C1 segment of cervical spinal cord (tissue), 14 donors: ENCODE measurements at places on chromosomes 13 and 19.

DNA sequence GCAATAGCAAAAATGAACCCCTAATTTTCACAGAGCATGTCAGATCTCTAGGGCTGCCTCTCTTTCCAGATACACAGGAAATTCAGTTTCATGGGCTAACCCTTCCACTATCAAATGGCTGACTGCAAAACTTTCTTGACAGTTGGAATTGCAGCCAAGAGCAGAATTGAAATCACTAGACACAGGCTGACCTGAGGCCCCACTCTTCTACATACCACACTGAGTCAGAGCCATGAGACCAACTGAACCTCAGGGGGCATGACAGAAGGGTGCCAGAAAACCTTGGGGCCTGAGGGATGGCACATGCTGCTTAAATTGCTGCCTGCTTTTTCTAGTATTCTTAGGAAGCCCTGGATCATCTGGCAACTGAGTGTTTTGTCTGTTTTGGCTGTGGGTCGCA, 1.7 kb upstream of the DLEU7 start:
- no peak for DNase-seq

GRCh38 chr13:50629966-50630365, 213.5 kb downstream of the DLEU7 start:
- DNase-seq = no peak

- no peak for DNase-seq
Observed at GRCh38 chr19:42097461-42097860, 21.5 kb downstream of the ZNF574 start.

- DNase-seq = no peak
Observed at GRCh38 chr19:11296264-11296663, 304 bp downstream of the TSPAN16 start.

- no peak for DNase-seq
Observed at GRCh38 chr13:113856716-113857065, 7.2 kb downstream of the GAS6 start.

GRCh38 chr19:7619671-7620441, 9.5 kb downstream of the XAB2 start:
- no peak for DNase-seq

GRCh38 chr13:66314911-66315310, 915.2 kb downstream of the PCDH9 start:
- no peak for DNase-seq

GRCh38 chr19:8240274-8241229, 31.4 kb downstream of the CERS4 start:
- DNase-seq = peak; percentile 71

DNA sequence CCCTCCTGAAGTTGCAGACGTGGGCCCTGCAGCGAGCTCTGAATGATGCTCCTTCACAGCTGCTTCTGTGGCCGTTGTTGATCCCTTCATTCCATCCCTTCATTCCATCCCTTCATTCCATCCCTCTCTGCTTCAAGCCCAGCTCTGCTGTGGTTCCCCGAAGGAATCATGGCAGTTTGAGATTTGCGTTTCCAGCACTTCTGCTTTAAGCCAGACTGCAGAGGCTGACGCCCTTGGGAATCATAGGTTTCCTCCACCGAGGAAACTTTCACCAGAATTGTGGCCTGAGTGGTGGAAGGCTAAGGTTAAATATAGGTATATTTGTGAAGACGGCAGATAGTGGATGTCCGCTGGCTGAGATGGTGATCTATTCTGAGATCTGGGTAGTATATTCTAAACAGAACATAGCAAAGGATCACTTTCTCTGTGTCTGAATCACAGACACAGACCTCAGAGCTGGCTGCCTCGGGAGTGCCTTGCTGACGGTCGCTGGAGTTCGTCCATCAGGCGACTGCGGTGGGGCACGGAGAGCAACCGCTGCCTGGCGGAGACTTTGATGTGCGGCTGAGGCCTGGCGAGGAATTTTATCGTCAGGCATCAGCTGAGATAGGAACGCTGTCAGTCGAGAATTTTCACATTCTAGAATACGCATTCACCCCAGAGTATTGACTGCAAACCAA, 42.8 kb upstream of the DCUN1D2 start:
- no peak for DNase-seq

DNA sequence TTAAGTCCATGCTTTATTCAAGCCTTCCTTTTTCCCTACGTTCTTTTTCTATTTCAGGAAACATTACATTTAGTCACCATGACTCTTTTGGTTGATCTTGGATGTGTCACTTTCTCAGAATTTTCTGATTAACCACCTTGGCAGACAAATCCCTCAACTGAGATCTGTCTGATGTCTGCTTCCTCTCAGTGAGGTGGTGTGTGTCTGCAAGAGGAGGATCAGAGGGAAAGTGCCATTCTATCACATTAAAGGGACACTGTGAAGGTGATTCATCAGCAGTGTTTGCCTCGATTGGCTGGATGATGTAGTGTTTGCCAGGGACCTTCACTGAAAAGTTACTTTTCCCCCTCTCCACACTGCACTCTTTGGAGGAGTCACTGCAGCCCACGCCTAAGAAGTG, 3.0 kb upstream of the CCNP start:
- no peak for DNase-seq

- no peak for DNase-seq
Observed at GRCh38 chr13:77328819-77329132, 1.9 kb upstream of the MYCBP2 start.

GRCh38 chr13:25117312-25117711, 21.4 kb downstream of the PABPC3 start:
- no peak for DNase-seq

- no peak for DNase-seq
Observed at GRCh38 chr19:30209617-30210600, 162.3 kb upstream of the ZNF536 start.

DNA sequence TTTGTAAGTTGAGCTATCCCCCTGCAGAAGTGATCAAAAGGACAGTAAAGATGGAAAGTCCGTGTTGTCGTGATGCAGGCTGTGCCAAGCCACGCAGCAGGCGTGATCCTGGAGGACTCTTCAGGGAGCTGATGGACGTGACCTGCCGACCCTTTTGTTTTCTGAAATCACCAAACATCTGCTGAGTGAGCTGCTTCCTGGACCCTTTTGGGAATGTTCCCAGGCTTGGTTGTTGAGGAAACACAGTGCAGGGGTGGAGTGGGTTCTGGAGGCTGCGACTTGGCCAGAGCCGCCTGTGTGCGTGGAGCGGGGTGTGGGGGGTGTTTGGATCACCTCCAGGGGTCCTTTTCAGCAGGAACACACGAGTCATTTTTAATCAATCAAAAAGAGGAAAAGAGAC, 15.4 kb upstream of the CPAMD8 start:
- DNase-seq = no peak
